ENCODE measurements at places on chromosomes 3 and 15. TPM values are rescaled to one million over a fixed set of nuclear protein-coding genes. Genes with fewer than 3 reads are reported as not detected.

C15orf62 gene
- 1.1 TPM for total RNA-seq

DNA sequence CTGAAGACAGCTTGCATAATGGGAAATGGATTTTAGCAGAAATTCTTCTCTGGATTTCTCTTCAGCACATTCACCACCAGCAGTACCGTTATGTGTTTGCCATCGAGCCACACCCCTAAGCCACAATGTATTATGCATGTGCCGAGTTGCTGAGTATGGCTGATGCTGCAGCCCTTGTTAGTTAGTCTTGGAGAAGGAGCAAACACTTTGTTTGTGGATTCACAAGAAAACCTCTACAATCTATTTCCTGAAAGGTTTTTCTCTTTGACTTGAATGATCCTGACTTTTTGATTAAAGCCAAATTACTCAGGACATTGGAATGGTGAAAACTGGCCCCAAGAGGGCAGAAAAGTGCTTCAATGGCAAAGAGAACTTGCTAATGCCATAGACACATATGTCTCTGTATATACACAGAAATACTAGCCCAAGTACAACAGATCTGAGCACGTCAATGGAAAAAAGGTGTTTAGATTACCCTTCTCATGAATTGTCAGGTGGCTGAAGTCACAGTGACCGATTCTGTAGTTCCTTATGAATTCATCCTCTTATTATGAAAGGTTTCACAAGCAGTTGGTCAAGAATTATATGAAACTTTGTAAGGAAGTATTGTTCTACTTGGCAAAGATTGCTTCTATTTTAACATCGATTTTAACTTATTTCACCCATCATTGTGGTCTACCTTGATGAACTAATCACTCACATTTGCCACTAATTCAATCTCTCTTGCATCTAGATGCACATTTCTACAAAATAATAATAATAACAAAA is 103.0 kb downstream of the P3H2 start:
- no peaks in the 10 kb centered on the region for H3K36me3 ChIP-seq
- no peak overlapping the region for H3K4me3 ChIP-seq
- DNase-seq: no peak
- no peak overlapping the region for H3K27ac ChIP-seq
- H3K27me3 ChIP-seq: no peaks in the 10 kb centered on the region

DNA sequence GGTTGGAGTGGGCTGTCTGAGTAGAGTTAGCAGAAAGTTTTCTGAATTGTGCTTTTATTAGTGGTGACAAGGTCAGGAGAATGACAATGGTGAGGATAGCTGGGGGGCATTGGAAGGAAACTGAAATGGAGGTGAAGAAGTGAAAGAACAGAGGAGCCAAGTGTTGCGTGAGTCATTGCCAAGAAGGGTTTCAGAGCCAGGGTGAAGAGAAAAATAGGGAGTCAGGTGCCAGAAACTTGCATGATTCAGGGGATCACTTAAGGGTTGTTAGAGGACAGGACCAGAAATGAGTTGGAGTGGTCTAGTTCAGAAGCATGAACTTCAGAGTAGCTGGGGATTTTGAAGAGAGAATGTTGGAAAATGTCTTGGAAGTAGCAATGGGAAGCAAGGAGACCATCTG is 86.0 kb upstream of the GALNT15 start:
- no peak overlapping the region for H3K4me3 ChIP-seq
- H3K27ac ChIP-seq: no peak overlapping the region
- no peak for DNase-seq
- no peaks in the 10 kb centered on the region for H3K27me3 ChIP-seq
- no peaks in the 10 kb centered on the region for H3K36me3 ChIP-seq

DNA sequence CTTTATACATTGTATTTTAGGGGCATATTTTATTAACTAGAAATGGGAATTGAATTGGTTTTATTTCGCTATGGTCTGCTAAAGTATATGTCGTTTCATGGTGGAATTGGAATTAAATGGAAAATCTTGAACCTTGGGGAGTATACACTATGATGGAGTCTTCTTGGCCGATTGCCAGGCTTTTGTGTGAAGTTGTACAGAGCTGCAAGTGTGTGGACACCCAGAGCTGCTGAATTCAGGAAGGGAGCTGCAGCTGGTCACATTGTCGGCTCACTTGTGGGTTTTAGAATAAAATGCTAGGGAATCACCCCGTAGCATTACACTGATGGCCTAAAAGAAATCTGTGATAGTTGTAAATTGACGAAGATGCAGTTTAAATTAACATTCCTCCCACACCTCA is 35.1 kb downstream of the USP3 start:
- H3K4me1 ChIP-seq: peaks cover 2% of the 10 kb centered on the region
- no peaks in the 10 kb centered on the region for H3K27me3 ChIP-seq
- DNase-seq: no peak
- no peak overlapping the region for H3K4me3 ChIP-seq
- no peak overlapping the region for H3K27ac ChIP-seq
- peaks cover 26% of the 10 kb centered on the region for H3K36me3 ChIP-seq

- H3K27ac ChIP-seq: no peak overlapping the region
- no peaks in the 10 kb centered on the region for H3K27me3 ChIP-seq
- no peak for DNase-seq
- no peaks in the 10 kb centered on the region for H3K4me1 ChIP-seq
- no peaks in the 10 kb centered on the region for H3K36me3 ChIP-seq
- no peak overlapping the region for H3K4me3 ChIP-seq
These were observed 55.5 kb upstream of the LRRN1 start for GRCh38 chr3:3743754-3744153.

- peak overlapping the region; percentile 10 for H3K27ac ChIP-seq
- peaks cover 15% of the 10 kb centered on the region for H3K4me1 ChIP-seq
- no peak overlapping the region for H3K4me3 ChIP-seq
- no peaks in the 10 kb centered on the region for H3K27me3 ChIP-seq
These were observed 25.6 kb downstream of the LYSMD4 start for GRCh38 chr15:99707473-99708270.

DNA sequence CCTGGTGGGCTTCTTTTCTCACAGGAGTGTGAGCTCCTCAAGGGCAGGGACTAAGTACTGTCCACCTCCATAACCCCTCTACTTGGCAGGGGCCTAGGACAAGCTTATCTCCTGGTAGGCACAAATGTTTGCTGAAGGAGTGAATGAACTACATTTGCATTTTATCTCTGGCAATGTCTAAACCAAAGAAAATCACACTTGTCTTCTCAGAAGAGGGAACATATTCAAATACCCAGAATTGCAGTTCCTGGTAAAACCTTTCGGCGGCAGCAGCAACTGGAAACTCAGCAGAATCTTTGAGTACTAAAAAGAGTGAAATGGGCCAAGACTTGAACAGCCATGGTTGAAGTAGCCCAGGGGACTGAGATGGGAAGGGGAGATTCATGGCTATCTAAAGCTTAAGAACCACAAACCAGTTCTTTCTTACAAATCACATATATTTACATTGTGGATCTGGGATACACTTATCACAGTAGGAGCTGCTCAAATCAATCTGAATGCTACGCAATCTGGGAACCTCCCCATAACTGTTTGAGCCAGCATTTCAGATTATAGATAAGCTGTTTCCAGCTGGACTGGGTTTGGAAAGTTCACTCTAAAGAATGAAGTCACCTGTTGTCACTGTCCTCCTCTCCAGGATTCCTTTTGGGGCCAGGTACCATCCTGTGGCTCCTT is 18.7 kb upstream of the PTPN9 start:
- no peaks in the 10 kb centered on the region for H3K4me1 ChIP-seq
- no peak overlapping the region for H3K27ac ChIP-seq
- no peaks in the 10 kb centered on the region for H3K27me3 ChIP-seq
- H3K36me3 ChIP-seq: peaks cover 66% of the 10 kb centered on the region
- H3K4me3 ChIP-seq: no peak overlapping the region
- DNase-seq: no peak

- H3K4me1 ChIP-seq: no peaks in the 10 kb centered on the region
- no peak for DNase-seq
- no peaks in the 10 kb centered on the region for H3K27me3 ChIP-seq
- H3K27ac ChIP-seq: no peak overlapping the region
- no peak overlapping the region for H3K4me3 ChIP-seq
- no peaks in the 10 kb centered on the region for H3K36me3 ChIP-seq
These were observed 512.9 kb downstream of the MCTP2 start for GRCh38 chr15:94744080-94744793.

DNA sequence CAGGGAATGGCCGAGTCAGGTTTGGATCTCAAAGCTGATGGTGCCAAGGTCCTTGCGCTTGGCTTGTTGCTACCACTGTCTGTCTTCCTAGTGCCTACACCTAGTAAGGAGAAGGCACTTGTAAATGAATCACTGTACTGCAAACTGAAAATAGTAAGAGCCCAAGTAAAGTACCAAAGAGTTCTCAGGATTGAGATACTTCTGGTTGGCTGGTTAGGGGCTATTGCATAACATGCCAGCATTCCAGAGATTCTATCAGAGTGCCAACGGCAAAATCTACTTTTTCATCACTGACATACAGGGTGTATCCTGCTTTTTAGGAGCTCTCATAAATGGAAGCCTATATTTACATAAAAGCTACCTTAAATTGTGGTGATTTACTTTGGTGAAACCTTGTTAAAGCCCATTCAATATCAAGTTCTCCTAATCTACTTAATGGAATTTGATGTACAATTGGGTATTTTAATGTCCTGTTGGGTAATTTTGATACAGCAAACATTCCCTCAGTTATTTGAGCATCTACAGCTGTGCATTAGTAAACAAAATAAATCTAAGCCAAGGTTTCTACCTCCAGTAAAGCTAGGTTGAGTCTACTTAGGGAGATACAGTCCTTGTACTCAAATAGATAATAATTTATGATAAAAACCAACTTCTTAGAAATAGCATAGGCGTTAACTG is 30.7 kb upstream of the CHD2 start:
- no peaks in the 10 kb centered on the region for H3K36me3 ChIP-seq
- no peaks in the 10 kb centered on the region for H3K4me1 ChIP-seq
- no peak overlapping the region for H3K4me3 ChIP-seq

SPTSSB gene
- 0.52 TPM for total RNA-seq

DNA sequence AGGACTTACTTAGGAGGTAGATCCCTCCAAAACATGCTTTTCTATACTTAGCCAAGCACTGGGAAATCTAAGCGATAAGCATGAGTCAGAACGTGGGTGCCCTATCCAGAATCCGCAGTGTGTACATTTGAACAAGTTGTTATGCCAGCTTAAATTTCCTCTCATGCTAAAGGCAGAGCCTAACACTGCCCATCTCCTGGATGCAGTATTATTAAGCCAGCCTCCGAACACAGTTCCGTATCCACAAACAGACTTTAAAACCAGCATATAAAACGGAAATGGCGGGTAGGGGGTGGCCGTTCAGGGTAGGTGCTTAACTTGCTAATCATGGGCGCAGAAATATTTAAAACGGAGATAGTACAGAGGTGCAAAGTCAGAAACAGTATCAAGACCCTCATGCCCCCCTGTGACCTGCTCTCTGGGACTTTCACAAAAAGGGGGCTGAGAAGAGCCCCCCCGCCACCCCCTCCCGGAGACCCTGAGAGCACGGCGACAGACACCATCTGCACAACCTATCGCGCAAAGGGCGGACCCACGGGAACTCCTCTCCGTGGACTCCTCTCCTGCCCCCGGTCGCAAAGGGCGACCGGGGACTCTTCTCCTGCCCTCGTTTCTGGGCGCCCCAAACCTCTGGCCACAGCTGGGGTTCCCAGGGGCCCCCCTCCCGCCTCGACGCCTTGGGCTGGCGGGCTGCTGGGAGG is 889 bp upstream of the LRRIQ4 start:
- no peak for DNase-seq
- H3K27me3 ChIP-seq: peaks cover 12% of the 10 kb centered on the region
- peaks cover 10% of the 10 kb centered on the region for H3K4me1 ChIP-seq
- H3K36me3 ChIP-seq: no peaks in the 10 kb centered on the region
- peak overlapping the region; percentile 76 for H3K4me3 ChIP-seq

- no peak overlapping the region for H3K27ac ChIP-seq
- H3K27me3 ChIP-seq: no peaks in the 10 kb centered on the region
- no peaks in the 10 kb centered on the region for H3K36me3 ChIP-seq
- peaks cover 38% of the 10 kb centered on the region for H3K4me1 ChIP-seq
- no peak for DNase-seq
These were observed 33.5 kb downstream of the PRR23E start for GRCh38 chr3:127226457-127226856.

All from thymus (tissue), 14 donors.